ENCODE measurements at places on chromosomes 3 and 15.

- no peak for DNase-seq
Observed at GRCh38 chr3:195017151-195017550, 253.8 kb downstream of the XXYLT1 start.

GRCh38 chr3:6709178-6709577, 151.7 kb upstream of the GRM7 start:
- peak; percentile 69 for DNase-seq

DNA sequence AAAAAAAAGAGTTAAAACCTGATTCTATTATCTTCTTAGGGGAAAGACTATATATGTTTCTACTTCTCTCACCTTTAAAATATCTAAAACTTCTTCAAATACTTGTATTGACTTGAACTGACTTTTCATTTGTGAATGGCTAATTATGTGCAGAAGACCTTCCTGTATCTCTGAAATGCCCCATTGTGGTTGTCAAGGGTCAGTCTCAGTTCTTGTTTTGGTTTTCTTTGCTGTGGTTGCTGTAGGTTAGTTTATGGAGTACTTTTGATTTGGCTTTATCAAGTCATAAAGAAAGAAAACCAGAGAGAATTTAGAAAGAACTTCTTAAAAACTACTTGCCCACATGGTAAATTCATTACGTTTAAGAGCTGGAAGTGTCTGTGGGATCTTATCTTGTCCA, 345.3 kb upstream of the POU1F1 start:
- no peak for DNase-seq

GRCh38 chr15:70094690-70095311, 2.9 kb downstream of the TLE3 start:
- DNase-seq = peak; percentile 81

DNA sequence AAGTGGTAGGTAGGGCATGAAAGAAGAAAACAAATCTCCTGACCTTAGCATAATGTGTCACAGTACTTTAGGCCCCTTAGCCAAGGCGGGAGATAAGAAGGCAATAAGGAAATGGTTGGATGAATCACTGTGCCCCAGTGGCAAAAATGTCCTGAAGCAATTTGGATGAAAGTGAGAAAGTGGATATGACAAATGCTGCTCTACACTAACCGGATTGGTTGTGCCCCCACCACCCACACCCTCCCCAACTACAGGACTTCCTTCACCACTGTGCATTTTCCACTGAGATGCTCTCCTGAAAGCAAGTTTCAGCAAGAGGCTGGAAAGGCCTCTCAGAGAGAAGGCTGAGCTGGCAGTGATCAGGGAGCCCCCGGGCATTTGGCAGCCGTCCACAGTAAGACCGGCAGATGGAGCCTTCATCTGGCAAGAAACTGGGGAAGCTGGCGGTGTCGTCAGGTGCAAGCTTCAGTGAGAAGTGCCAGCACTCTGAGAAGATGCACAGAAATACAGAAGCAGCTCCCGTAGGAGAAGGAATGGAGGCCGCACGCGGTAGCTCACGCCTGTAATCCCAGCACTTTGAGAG, 63.8 kb downstream of the ATP1B3 start:
- peak; percentile 16 for DNase-seq

- DNase-seq = no peak
Observed at GRCh38 chr15:66777596-66778313, 75.7 kb downstream of the SMAD6 start.

DNA sequence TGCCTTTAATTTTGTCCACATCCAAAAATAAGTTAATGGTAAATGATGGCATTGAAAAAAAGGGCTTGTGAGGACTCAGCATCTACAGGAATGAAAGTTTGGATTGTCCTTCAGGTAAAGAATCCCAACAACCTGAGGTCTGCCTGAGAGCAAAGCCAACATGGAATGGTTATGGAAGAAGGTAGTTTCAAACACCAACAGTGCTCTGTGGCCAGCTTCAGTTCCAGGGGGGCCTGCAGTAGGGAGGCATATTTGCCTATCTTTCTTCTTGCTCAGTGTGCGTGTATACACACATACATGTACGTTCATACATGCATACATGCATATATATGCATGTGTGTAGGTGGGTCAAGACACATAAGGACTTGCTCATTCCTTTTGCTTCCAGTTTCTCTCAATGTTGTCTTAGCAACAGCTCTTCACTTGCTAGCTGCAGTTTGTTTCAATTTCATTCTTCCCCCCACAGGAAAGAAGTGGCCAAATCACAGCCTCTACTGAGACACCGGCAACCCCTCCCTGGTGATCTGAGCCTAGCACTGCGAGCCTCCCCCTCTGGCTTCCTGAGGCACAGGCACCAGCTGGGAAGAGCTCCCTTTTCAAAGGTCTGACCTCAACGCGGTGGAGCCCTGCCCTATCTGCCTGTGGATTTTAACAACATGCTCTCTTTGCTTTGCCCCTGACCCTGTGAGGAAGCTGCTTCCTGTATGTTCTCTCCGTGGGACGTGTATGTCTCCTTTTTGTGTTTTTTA, 146.2 kb downstream of the KLF13 start:
- no peak for DNase-seq

- DNase-seq = no peak
Observed at GRCh38 chr3:190205739-190206138, 85.0 kb upstream of the P3H2 start.

DNA sequence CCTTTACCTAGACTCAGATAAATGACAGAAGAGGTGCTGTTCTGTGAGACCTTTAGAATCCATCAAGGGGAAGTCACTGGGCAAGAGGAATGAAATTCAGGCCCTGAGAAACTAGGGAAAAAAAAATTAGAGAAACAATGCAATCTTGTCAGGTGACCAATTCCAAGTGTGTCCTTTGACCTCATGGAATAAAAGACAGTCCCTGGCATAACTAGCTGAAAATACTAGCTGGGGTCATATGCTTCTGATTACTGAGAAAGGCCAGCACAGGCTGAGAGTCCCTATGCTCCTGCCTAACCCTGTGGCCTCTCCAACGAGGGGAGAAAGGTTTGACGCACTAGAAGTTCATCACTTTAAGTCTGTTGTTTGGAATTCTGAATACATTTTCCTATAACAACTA, 167.3 kb downstream of the XXYLT1 start:
- DNase-seq = no peak

DNA sequence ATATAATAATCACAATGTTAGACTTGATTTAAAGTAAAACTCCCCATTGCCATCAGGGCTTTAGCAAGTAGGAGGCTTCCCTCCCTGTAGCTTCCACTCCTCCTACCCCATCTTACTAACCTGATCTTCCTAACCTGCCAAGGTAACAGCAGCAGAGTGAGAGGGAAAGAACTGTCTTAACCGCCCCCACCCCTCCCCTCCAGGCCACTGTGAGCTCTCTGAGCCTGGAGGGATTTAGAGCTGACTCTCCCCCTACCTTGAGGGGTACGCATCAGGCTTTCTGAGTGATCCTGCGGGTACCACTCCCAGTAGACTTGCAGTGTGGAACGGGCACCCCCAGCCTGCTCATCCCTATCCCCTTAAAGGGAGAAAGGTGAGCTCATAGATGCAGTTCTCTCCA, 11.4 kb upstream of the PRSS50 start:
- DNase-seq = no peak

All from DMS53 (cell line).